ENCODE measurements at places on chromosomes 16 and 17.

- no peak for DNase-seq
- no peak overlapping the region for H3K27ac ChIP-seq
- no peaks in the 10 kb centered on the region for H3K4me1 ChIP-seq
- H3K27me3 ChIP-seq = no peaks in the 10 kb centered on the region
Measured at GRCh38 chr17:34797720-34798119, 163.5 kb downstream of the CCT6B start.

GRCh38 chr16:82954224-82954929 is 327.6 kb downstream of the CDH13 start:
- H3K4me1 ChIP-seq = no peaks in the 10 kb centered on the region
- no peaks in the 10 kb centered on the region for H3K36me3 ChIP-seq
- no peak overlapping the region for H3K27ac ChIP-seq
- H3K27me3 ChIP-seq = no peaks in the 10 kb centered on the region
- H3K4me3 ChIP-seq = no peak overlapping the region
- no peak for DNase-seq

DNA sequence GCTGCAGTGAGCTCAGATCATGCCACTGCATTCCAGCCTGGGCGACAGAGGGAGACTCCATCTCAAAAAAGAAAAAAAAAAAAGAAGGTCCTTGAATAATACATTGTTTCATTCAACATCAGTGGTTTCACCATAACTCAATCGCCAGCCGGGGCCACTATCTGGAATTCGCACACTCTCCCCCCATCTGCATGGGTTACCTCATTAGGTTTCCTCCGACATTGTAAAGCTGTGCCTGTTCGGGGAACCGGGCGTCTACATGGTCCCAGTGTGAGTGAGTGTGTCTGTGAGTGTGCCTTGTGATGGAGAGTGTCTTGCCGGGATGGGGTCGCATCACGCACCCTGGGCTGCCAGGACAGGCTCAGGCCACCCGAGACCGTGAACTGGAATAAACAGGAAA is 16.6 kb upstream of the RBBP6 start:
- H3K27ac ChIP-seq = no peak overlapping the region
- peaks cover 21% of the 10 kb centered on the region for H3K4me1 ChIP-seq
- no peaks in the 10 kb centered on the region for H3K27me3 ChIP-seq
- H3K4me3 ChIP-seq = no peak overlapping the region
- no peaks in the 10 kb centered on the region for H3K36me3 ChIP-seq
- no peak for DNase-seq

DNA sequence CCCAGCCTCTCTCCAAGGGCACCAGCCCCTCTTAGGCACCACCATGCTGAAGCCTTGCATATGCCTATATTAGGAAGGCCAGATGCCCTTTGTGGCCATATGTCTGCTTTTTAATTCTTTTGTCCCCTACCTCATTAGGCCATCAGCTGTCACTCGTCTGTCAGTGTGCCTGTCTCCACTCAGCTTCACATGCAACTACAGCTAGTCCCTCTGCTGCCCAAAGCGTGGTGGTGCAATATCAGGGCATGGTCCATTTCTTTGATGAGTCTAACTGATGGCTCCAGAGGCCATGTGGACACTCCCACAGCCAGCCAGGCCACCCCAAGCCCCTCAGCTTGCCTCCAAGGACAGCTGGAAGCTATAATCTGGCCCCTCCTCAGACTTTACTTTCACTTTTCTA is 36.3 kb downstream of the MYO18A start:
- peaks cover 20% of the 10 kb centered on the region for H3K4me1 ChIP-seq
- peaks cover 4% of the 10 kb centered on the region for H3K36me3 ChIP-seq
- no peak for DNase-seq
